Cerebellar nuclear complex (tissue), 1 donor: ENCODE measurements at places on chromosomes 6 and 20.

DNA sequence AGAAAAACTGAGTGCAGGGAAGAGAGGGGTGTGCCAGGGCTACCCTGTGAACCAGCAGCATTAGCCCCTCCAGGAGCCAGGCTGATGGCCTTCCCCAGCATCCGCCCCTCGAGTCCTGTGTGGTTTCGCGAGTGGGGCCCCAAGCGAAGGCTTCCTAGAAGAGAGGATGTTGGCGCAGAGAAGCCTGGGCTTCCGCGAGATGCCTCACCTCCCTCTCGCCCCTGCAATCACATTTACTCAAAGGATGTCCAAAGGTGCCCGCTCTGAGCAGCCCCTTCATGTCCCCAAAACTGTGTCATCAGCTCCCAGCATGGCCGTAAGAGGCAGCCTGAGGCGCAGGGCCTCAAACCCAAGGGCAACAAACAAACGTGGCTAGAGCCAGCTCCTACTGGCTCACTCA, 111.7 kb downstream of the PREX1 start:
- DNase-seq, result no peak

- DNase-seq, result no peak
Observed at GRCh38 chr6:21666201-21666691, 72.7 kb downstream of the SOX4 start.

GRCh38 chr6:3333263-3333662, 74.5 kb downstream of the PSMG4 start:
- no peak for DNase-seq

GRCh38 chr6:75896526-75896925, 147.5 kb downstream of the MYO6 start:
- DNase-seq, result no peak

DNA sequence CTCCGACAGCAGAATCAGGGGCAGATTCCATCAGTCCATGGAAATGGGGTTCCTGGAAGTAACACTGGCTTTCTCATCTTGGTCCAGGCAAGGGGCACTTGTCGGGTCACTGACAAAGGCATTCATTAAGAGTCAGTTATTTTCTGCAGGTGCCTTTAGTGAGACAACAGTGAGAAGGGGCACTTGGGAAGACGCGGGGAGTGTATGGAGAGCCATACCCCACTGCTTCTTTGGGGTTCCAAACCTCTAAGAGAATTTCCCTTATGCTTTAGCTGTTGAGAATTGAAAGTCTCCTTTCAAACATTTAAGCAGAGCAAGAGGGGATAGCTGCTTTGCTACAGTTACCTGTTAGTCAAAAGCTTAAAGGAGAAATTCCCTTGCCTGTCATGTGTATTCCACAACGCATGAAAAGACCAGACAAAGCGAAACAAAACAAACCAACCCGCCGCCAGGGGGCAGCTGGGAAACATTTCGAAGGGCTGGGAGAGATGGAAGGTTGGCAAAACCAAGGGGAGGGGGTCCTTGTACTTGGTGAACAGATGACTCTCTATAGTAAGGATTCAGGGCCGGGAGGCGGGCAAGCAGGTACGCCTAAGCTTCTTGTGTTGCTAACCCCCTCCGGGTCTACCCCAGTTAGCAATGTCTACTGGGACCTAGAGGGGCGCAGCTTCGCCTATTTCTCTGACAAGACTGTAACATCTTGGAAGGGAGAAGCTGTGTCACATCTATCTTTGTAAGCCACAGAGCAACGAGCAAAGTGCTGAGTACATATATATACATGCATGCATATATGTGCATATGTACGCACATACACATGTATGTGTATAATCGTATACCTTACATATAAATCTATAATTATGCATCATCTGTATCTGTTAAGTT, 474.9 kb upstream of the AGPAT4 start:
- no peak for DNase-seq

- no peak for DNase-seq
Observed at GRCh38 chr6:127458817-127459216, 372 bp downstream of the KIAA0408 start.

DNA sequence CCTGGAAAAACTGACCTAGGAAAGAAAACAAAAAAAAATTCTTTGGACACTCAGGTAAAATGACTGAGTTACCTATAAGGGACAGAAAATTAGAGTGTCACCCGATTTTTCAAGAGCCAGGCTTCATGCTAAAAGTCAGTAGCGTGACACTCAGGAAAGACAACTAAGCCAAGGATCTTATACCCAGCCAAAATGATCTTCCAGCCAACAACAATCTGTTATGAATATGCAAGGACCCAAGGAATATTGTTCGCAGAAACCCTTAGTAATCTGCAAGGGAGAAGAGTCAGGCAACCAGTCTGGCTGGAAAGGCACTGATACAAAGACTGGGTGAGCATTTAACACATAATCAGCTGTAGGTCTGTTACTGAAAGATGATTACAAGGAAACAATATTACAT, 203.6 kb downstream of the GMPR start:
- no peak for DNase-seq

DNA sequence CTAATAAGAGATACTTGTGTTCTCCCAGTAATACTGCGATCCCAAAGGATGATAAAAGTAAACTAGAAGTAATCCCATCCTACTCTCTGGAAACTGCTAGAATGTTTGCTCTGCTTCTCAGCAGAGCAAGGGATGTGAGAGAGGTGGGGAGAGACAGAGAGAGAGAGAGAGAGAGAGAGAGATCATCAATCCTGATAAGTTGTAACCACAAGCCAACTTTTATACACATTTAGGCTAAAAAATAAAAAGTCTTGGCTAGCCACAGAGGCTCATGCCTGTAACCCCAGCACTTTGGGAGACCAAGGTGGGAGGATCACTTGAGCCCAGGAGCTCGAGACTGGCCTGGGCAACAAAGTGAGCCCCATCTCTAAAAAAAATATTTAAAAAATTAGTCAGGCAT, 16.0 kb upstream of the TRIM38 start:
- no peak for DNase-seq

DNA sequence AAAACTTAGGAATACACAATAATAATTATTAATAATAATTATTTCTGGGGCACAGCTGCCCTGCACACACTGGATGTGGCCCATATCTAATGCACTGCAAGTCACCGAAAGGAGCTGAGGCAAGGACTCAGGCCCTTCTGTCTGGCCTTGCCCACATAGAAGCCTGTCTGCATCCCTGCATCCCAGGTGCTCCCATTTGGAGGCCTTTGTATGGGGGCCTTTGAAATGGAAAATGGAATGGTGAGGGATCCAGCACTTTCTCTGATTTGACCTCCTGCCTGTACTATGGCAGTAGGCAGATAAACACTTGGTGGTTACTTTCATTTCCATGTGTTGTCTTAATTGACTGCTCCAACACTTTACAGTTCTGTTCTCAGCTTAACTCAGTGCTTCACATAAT, 75.7 kb upstream of the PTCHD4 start:
- no peak for DNase-seq

- DNase-seq, result no peak
Observed at GRCh38 chr6:101279410-101279809, 114.1 kb upstream of the GRIK2 start.

GRCh38 chr6:73657201-73657600, 3.4 kb upstream of the SLC17A5 start:
- DNase-seq, result no peak

DNA sequence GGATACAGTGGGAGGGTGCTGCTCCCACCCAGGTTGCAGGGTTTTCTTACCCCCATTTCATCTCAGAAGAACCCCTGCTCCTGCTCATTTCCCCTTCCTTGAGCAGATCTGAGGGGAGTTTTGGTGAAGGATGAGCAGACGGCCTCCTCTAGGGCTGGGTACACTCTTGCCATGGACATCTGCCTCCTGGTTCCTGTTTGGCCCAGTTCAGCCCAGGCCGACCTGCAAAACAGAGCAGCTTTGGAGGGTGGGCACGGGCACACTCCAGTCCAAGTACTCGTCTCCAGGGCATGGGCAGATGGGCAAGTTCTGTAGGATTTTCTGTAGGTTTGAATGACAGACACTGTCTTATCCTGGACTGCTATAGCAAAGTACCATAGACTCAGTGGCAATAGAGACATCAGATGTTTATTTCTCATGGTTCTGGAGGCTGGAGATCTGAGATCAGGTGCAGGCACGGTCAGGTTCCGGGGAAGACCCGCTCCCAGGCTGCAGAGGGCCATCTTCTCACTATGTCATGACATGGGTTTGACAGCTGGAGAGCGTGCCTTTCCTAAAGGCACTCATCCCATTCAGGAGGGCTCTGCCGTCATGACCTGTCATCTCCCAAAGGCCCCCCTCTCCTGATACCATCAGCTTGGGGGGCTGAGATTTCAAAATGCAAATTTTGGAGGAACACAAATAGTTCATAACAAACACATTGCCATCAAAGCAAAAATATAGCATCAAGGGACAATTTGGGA, 6.2 kb downstream of the NPBWR2 start:
- no peak for DNase-seq

- no peak for DNase-seq
Observed at GRCh38 chr6:103326760-103327757, 1532.7 kb downstream of the HACE1 start.

DNA sequence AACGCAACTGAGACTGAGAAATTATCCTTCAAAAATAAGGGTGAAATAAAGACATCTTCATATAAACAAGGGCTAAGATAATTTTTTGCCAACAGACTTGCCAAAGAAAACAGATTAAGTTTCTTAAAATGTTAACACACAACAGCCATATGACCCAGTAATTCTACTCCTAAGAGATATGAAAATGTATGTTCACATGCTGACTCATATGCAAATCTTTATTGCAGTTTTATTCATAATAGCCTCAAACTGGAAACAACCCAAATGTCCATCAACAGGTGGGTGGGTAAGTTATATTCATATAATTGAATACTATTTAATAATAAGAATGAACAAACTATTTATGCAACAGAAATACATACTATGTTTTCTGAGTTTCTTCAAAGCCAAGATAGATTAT, 140.1 kb downstream of the REV3L start:
- DNase-seq, result no peak

DNA sequence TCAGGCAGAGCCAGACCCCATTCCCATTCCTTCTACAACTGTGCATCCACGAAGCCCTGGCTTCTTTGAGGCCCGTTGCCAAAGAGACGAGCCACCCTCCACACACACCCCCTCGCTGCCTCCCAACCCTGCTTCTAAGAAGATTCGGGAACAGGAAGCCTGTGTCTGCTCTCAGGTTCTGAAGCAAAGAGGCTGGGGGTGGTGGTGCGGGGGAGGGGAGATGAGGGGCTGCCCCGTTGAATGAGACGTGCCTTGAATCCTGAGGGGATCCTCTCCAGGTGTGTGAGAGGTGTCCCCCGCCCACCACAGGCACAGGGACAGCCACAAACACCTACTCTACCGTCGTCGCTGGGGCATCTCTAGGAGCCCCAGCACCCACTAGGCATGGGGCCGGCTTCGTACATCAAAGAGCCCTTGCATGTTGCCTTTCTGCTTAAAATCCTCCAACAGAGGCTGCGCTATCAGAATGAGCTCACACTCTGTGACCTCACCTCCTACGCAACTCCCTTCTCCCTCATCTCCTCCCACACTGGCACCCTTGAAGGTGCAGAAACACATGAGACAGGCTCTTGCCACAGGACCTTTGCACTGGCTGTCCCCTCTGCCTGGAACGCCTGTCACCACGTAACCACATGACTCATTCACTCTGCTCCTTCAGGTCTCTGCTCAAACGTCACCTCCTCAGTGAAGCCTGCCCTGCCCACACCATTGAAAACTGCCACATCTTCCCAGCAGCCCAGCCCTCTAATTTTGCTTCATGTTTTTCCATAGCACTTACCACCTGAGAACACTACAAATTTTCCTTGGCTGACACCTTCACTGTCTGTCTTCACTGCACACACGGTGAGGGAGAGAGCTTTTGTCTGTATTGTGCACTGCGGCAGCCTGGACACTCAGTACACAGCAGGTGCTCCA, 58.5 kb downstream of the PREX1 start:
- DNase-seq, result no peak

- DNase-seq, result no peak
Observed at GRCh38 chr6:3741477-3741871, 10.0 kb downstream of the PXDC1 start.

- no peak for DNase-seq
Observed at GRCh38 chr20:36243726-36244125, 7.4 kb downstream of the AAR2 start.

DNA sequence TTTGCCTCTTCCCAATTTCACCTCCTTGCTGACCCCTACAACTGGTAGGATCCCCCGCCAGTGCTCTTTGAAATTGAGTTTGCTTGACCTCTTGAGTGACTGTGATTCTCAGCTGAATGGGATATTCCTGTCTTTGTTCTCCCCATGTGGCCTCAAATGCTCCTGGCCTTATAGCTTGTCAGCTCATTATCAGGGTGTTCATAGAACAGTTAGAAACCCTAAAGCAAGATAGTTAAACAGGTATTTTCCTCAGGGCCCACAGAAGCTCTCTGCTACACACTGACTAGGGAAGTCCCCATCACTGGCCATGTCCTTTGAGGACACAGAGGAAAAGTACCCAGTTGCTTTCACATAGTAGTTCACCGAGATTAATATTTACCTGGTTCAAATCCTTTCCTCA, 211.5 kb upstream of the DTNBP1 start:
- DNase-seq, result no peak

- peak; percentile 60 for DNase-seq
Observed at GRCh38 chr6:167219967-167220512, 62.3 kb upstream of the GPR31 start.

DNA sequence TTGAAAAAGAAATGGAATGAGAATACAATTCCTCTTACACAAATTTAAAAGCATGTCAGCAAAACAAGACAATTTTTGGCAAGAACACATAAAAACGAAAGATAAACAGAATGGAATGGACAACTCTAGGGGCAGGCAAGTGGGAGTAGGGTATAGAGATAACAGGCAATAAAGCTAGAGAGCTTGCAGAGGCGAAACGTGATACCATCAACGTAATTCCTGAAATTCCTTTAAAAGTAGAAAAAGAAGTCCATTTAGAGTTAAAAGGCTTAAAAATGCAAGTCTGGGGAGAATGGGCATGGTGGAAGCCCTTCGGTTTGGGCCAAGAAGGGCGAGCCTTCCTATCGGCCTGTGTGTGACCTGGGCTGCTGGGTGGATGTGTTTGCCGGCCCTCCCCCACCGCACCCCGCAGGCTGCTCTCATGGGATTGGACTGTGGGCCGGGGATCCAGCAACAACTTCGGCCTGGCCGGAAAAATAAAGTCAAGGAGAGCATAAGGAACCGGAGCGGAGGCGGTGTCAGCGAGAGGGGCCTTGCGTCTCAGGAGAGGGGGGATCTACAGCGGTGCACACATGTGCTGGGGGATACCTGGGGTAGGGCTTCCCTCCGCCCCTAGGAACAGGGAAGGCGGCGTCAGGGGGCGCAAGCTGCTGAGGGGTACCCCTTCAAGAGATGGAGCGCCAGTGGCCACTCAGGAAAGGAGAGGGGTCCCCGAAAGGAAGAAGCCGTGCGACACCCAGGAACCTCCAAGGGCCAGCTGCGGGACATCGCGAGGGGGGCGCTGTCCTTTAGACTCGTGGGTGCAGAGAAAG, 4.1 kb downstream of the TMEM239 start:
- no peak for DNase-seq

DNA sequence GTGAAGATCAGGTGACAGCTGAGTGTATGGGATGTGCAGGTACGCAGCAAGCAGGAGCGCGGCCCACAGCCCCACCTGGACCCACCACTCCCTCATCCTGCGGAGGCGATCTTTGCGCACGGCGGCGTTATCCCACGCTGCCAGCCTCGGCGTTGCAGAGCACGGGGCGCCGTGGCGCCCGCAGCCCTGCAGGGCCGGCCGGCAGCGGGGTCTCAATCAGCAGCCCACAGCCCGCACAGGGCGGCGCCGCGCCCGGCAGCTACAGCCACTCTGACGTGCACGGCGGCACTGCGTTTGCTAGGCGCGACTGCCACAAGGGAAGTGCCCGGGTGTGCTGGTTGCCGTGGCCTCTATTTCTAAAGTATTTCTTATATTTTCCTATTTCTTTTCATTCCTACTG, 46.9 kb downstream of the LAMA2 start:
- DNase-seq, result no peak

GRCh38 chr6:43715056-43715788, 27.6 kb upstream of the MRPS18A start:
- DNase-seq, result no peak
